GM12865 (cell line): ENCODE measurements at places on chromosomes 1 and 21.

DNA sequence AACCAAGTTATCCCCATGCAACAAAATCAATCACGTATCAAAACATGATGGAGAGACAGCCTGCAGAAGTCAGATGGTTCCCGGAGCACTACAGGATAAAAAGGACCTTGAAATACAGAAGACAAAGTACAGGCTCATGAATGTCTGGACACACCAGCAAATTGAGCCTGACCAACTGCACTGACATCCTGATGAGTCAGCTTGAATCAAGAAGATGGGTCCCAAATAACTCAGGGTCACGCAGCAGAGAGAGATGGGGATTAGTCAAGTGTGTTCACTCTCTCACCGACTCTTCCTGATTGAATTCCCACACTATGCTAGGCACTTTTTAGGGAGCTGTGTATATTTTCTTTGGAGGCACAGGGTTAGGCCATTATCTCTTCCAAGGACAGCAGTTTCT, 71.1 kb upstream of the DIRAS3 start:
- DNase-seq, result no peak

GRCh38 chr1:14339288-14339687, 259.2 kb upstream of the KAZN start:
- no peak for DNase-seq

DNA sequence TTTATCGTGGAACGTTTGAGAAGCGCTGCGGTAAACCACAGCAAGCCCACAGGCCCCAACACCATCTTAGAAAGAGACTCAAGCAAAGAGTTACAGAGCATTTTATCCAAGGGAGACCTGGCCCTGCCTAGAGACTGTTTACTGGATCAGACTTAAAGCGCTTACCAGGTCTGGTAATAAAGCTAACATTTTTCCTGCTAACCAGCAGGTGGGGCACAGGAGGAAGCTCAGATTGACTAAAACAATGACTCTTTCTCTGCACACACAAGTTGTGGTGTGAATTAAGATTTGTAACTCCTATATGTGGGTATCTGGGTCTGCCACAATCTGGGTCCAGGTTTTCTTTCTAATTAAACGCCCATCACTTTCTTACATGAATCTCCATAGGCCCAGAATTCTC, 136.5 kb upstream of the ETS2 start:
- DNase-seq, result peak; percentile 23

GRCh38 chr1:198498881-198499280, 41.6 kb downstream of the ATP6V1G3 start:
- no peak for DNase-seq

DNA sequence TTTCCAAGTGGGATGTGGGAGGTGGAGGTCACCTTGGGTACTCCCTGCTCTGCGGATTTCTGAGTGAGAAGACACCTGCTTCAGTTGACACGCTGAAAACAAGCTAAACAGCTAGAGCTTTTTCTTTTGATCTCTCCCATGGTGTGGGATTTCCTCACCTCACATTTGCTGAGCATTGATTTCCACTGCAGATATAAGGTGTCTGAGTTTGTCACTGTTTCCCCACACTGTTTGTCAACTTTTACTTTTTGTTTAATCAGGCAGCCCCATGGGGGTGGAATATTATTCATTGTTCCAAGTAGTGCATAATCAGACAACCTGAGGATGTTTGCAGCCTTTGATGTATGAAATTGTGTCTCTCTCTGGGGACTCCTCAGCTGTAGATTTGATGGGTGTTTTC, 49.5 kb downstream of the FASLG start:
- no peak for DNase-seq
